ENCODE measurements at places on chromosomes 3 and 15.

DNA sequence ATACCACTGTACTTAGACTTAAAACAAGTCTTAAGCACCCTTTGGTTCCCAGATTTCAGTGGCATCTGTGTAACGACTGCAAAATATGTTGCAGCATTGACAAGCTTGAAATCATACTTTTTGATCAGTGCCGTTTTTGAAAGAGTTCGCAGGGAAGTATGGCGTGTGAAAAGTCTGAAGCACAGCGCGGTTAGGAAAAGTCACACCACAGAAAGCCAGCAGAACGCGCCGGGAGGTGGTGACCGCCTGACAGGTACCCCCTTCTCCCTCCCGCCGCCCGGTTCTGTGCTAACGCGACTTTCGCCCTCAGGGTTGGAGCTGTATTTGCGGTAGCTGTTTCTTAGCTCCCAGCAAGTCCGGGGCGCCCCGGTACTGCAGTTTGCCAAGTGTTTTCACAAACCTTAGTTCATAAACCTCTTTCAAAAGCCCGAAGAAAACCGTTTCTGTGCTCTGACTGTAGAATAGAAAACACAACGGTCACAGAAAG, 481 bp upstream of the CRYBG3 start:
- DNase-seq = no peak

- DNase-seq = no peak
Observed at GRCh38 chr3:1616744-1617143, 481.9 kb upstream of the CNTN4 start.

DNA sequence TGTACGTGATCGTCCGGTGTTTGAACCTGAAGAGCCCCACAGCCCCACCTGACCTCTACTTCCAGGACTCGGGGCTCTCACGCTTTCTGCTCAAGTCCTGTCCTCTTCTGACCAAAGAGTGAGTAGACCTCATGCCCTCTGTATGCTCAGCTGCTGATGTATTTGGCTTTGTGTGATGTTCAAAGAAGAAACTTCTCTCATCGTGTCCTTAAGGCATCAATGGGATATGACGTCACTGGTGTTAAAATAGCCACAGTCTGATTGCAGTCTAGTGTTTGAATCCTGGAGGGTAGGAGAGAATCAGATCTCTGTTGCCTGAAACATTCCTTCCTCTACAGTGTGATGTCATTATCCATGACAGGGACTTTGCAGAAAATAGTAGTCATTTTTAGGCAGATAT, 28.1 kb downstream of the ABHD2 start:
- no peak for DNase-seq

DNA sequence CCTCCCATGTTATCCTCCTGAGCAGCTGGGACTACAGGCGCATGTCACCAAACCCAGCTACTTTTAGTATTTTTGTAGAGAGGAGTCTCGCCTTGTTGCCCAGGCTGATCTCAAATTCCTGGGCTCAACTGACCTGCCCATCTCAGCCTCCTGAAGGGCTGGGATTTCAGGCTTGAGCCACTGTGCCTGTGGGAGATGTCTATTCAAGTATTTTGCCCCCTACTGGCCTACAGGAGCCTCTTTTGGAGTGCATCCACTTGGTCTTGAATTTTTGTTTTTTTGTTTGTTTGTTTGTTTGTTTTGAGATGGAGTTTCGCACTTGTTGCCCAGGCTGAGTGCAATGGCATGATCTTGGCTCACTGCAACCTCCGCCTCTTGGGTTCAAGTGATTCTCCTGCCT, 3.2 kb upstream of the DHX30 start:
- DNase-seq = no peak
